Right cardiac atrium (tissue), 5 donors: ENCODE measurements at places on chromosomes 2 and 18. TPM values are rescaled to one million over a fixed set of nuclear protein-coding genes. Genes with fewer than 3 reads are reported as not detected.

GRCh38 chr2:68726608-68727367, 7.8 kb upstream of the ARHGAP25 start:
- DNase-seq, result peak; percentile 47

- DNase-seq, result no peak
Observed at GRCh38 chr2:227881866-227882517, 10.6 kb downstream of the DAW1 start.

GRCh38 chr2:180751306-180751920, 229.0 kb upstream of the UBE2E3 start:
- no peak for DNase-seq

- no peak for DNase-seq
Observed at GRCh38 chr2:128503399-128504245, 185.0 kb upstream of the HS6ST1 start.

GRCh38 chr2:31277621-31278020, 43.7 kb downstream of the EHD3 start:
- DNase-seq, result no peak

GRCh38 chr2:71934595-71935261, 212.9 kb downstream of the CYP26B1 start:
- peak; percentile 89 for DNase-seq

DNA sequence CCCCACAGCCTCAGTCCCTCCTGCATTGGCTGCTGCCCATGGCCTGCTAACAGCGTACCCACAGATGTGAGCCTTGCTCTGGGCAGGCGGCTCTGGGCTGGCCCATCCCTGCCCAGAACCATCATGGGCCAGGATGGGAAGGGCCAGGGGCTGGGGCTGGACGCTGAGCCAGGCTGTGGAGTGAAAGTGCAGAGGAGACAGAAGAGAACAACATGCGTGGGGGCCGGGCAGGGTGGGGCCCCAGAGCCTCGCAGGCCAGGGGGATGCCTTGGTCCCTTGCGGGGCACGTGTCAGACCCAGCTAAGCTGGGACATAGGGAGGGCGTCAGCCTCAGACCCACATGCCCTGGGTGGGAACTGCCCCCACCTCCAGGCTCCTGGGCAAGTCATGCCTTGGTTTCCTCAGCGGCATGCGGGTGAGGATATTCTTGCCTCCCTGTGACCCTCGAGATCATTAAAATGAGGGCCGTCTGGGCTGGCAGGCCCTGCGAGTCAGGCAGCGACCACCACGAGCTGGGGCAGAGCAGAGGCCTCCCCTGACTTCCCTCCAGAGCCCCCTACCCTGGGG, 27.3 kb downstream of the GPC1 start:
- peak; percentile 24 for DNase-seq

- no peak for DNase-seq
Observed at GRCh38 chr2:17911491-17912260, 33.2 kb downstream of the KCNS3 start.

- no peak for DNase-seq
Observed at GRCh38 chr2:232242316-232242715, 136.2 kb upstream of the ALPP start.

- no peak for DNase-seq
Observed at GRCh38 chr18:24031916-24032315, 17.4 kb downstream of the TTC39C start.

- no peak for DNase-seq
Observed at GRCh38 chr2:82333697-82334096, 2029.1 kb upstream of the LRRTM1 start.

DNA sequence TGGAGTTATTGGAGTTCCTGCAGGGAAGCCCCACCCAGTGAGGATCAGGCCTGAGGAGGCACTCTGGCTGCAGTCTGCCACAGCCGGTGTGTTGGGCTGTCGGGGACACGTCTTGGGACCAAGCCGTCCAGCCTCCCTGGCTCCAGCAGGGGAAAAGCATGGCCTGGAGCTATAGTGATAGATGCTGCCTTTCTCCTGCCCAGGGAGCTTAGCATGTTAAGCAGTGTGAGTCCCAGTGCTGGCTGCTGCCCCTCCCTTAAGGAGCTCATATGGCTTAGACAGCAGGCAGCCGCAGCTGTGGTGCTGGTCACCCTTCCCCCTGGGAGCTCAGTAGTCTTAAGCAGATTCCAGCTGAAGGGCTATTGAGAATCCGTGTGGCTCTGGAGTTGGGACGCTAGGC, 78.9 kb downstream of the CERS6 start:
- no peak for DNase-seq

DNA sequence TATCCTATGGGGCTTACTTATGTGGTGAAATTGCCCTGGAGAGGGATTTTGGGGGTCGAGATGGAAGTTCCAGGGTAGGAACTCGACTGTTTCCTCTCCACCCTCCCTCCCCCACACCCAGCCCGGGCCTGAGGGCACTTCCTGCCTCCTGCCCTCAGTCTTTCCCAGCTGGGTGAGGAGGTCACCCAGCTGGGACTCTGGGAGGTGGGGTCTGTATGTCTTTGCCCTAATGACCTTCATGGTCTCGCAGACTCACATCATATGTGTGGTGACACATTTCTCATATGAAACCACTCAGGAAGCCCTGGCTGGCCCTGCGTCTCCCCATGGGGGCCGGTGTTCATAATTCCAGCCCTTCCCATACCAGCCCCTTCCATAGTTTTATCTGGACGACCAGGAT, 12.4 kb downstream of the ATOH8 start:
- DNase-seq, result peak; percentile 12

- DNase-seq, result no peak
Observed at GRCh38 chr2:219423652-219424377, 5.6 kb downstream of the DES start.

DNA sequence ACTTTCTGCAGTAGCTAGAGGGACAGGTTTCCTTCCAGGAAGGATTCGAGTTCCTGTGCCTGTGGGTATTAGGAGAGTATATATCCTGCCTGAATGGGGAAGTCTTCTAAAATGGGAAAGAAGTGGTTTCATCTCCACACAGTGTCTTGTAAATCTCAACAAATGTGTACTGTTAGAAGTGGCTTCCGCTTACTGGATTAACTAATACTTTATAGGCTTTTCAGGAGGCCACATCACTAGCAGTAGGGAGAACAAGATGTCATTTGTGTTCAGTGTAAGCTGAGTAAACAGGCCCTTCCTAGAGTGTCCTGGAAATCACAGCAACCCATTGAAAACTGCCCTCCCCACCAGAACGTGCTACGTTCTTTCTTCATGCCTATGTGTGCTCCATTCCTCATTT, 12.5 kb upstream of the POLR1B start:
- no peak for DNase-seq

DNA sequence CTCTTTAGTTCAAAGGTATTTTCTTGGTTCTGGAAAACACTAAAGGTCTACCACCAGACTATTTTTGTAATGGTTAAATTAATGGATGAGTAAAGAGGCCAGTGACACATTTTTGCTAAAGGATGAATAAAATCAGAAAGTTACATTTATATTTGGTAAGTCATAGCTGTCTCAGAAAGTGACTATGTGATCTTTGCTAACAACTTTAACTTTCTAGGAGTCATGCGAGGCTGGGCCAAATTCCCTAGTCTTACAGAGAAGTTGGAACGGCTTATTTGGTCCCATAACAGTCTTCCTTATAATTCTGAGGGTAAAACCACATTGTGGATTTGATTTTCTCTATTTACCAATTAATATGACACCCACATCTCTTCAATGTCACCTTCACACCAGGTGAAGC, 198.1 kb downstream of the PDE1A start:
- DNase-seq, result no peak

- DNase-seq, result no peak
Observed at GRCh38 chr2:40851661-40852060, 399.8 kb upstream of the SLC8A1 start.

DNA sequence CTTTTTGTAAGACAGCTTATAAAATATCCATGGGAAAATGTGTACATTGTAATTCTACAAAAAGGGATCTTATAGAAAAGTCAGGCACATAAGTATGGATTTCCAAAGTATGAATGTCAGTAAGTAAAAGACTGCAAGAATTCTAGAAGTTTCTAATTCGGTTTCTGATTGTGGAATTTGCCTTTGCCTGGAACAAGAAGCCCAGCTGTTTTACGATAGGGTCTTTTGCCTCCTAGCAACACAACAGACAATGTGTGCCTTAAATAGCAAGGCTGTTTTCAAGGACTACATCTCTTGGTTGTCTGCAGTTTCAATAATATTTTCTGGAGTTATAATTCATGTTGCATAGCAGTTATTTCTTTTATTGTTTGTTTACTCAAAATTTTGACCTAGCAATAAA, 312.9 kb downstream of the MTX2 start:
- no peak for DNase-seq

DNA sequence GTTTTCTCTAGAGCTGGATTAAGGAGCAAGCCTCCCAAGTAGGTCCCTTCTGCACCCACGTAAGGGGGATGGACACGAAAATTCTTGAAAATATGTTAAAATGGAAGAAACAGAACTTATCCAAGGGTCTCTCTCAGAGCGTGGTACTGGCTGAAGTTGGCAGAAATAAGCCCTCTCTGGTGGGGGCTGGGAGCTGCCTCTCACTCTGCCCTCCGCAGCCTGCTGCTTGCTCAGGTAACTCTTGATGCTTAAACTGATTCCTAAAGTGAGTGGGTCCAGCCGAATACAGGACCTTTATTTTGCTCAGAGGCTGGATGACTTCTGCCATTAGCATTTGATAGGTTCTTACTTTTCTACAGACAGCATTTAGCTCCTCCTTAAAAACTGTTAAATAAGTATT, 78.1 kb downstream of the SPHKAP start:
- peak; percentile 34 for DNase-seq

GRCh38 chr2:33589444-33589843, 9.7 kb downstream of the FAM98A start:
- no peak for DNase-seq

- DNase-seq, result no peak
Observed at GRCh38 chr2:70558195-70558808, 4.7 kb upstream of the TGFA start.

- no peak for DNase-seq
Observed at GRCh38 chr2:105315314-105315713, 14.2 kb downstream of the TGFBRAP1 start.

DNA sequence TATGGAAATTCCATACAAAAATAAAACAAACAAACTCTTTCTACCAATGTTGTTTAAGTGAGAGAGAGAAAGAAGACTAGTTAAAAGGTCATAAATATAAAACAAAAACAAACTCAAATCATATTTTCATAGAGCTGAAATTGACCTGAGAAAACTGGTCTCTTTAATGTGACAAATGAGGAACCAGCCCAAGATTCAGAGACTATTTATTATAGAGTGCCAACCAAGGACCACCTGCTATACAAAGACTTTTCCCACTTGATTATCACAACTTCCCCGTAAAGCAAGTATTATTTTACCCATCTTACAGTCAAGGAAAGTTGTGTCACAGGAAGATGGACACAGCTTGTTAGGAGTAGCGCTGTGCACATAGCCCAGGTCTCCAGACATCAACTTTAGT, 13.3 kb downstream of the ANKRD44 start:
- DNase-seq, result no peak

DNA sequence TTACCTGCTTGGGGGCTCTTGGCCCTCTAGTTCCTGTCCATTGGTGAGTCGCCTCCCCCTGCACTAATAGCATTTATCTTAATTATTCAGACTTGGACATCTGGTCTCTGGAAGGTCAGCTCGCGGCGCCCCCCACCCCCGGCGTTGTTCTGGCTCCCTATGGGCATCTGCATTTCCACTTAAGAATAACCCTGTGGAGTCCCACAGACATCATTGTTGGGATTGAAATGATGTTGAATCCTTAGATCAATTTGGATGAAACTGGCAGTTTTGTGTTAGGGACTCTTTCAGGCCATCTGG, 313.8 kb upstream of the HS6ST1 start:
- DNase-seq, result no peak

DNA sequence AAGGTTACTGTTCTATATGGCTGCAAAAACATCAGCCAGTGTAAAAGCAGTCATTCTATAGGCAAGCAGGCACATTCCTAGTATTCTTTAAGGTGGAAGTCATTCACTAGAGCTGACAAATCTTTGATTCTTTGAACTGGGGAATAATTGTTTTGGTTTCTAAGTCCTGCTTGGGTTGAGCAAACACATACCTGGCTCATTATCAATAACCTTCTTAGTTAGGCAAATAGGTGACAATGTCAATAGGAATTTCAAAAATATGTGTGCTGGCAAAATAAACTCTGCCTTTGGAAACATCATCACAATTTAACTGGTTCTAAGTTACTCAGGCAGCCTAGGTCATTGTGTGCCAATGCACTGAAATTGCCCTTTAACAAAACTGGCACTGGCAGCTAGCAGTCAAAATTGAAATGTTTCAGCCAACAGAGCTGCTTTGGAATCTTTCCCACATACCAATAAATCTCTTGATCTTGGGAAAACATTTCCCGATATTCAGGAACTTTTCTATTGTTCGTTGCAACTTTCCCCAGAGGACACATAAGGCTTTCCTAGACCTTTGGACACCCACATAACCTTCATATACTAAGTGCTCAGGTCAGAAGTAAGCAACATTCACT, 402.0 kb upstream of the MMADHC start:
- no peak for DNase-seq

DNA sequence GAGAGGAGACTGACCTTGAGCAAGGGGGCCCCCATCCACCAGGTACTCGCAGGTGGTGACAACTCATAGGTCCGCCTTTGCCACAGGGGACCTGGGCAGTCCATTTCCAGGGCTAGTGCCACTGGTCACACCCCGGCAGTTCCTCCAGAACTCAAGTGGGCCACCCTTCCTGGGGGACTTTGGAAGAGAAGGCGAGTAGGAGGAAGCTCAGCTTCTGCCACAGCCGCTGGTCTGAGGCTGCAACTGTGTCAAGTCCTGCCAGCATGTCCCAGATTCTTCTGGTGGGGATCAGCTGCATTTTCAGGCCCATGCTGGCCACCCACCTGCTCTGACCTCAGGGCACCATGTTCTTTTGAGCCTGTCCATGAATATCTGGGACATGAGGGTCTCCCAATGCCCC, 423.9 kb upstream of the MYT1L start:
- DNase-seq, result no peak

DNA sequence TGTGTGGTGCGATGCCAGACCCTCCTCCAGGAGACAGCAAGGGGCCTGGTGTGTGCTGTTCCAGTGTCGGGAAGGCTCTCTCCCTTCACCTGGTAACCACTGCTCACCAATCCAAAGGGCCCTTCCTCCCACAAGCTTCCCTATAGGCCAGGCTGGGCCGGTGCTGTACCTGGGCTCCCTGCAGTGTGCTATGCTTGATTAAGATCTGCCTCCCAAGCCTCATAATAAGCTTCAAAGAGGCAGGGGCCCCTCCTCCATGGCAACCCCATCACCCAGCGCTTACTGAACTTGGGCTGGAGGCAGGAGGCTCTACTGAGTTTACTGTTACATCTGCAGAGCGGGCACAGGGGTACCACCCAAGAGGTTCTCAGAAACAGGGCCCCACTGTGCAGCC, 4.5 kb upstream of the MAL start:
- DNase-seq, result no peak

- DNase-seq, result no peak
Observed at GRCh38 chr2:106561803-106562202, 74.6 kb downstream of the CD8B2 start.

The SRD5A2 gene
- total RNA-seq, result not detected

The TCF7L1 gene
- total RNA-seq, result 12.9 TPM

The ATAD2B gene
- 15.1 TPM for total RNA-seq

The DYNAP gene
- total RNA-seq, result not detected

The PROKR1 gene
- total RNA-seq, result not detected

The TRIM43 gene
- not detected for total RNA-seq

The STPG4 gene
- 0.29 TPM for total RNA-seq

The UGT1A10 gene
- total RNA-seq, result not detected

The HNMT gene
- 22.9 TPM for total RNA-seq

The CD8B gene
- 0.80 TPM for total RNA-seq
